ENCODE measurements at places on chromosomes 2 and 18.
A peak's percentile ranks its signal among the peaks of the same experiment; 100 is the strongest.

DNA sequence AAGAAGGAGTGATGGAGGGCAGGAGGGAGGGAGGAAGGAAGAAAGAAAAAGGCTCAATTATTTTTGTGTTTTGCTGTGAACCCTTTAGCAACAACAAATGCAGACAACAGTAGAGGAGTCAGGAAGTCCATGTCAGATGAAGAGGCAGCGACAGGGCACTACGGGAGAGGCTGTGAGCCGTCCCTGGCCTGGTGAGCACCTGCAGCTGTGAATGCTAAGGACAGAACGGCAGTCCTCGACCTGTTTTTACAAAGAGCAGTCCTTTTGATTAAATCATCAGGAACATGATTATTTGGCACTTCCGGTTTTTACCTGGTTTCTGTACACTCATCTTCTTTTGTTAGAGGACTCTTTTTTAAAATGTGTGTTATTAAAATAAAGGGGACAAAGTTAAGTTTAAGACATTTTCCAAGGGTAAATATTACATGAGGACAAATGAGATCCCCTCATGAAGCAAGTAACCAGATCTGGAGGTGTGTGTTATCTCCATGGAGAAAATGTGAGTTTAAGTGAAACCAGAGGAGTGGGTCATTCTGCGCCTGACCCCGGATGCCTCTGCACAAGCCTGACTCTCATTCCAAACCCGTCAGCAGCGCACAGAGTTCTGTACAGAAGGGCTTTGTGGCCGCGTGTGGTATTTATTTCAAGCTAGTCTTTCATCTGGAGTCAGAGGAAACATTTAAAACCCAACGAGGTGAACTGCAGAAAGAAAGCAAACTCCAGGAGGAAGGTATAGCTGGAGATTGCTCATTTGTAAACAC lies 492.5 kb downstream of the SOX11 start:
- DNase-seq: no peak

GRCh38 chr2:191899410-191899809 lies 52.5 kb upstream of the CAVIN2 start:
- no peak for DNase-seq

DNA sequence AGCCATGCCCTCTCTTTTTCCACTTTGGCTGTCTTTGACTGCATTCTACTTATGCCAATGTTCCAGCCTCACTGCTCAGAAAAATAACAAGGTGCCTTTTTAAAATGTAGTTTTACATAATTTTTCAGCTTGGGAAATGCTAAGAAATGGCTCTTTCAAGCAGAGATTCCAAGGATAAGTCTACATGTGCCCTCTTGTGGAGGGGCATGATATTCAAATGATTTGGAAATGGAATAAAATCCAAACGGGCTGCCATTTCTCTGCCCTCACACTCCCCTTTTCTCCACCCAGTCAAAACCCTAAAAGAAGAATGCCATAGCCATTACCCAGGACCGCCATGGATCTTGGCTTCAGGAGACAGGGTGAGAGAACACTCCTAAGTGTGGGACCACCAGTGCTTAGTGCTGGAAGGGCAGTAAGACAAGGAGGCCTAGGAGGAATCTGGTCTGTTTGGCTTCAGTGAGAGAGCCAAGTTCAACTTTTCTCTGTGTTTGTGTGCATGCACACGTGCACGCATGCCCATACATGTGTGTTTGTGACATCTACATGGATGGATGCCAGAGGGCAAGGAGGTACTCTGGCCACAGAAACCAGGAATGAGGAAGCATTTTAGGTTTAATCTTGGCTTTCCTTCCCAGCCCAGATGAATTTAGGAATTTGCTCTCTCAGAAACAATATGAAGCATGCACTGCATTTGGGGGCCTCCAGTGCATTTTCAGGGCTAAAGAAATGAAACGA lies 174.0 kb upstream of the SLC14A2 start:
- no peak for DNase-seq

- DNase-seq: peak; percentile 62
Observed at GRCh38 chr2:48341551-48342133, 188.3 kb upstream of the STON1 start.

DNA sequence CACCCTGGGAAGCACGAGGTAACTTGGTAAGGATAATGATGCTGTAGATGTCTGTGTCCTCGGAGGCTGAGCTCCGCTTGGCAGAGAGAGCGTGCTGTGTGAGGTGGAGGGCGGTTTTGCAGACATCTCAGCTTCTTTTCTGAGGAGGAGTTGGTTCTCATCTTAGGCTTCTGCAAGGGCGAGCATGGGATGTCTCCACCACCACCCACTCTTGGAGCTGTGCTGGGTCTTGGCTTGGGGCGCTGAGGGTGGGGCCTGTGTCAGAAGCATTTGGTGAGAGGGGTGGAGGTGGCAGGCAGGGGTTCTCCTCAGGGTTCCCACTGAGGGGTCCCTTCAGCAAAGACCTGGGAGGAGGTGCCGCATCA lies 9.2 kb downstream of the OXER1 start:
- no peak for DNase-seq

- no peak for DNase-seq
Observed at GRCh38 chr2:8304821-8305766, 376.8 kb upstream of the ID2 start.

DNA sequence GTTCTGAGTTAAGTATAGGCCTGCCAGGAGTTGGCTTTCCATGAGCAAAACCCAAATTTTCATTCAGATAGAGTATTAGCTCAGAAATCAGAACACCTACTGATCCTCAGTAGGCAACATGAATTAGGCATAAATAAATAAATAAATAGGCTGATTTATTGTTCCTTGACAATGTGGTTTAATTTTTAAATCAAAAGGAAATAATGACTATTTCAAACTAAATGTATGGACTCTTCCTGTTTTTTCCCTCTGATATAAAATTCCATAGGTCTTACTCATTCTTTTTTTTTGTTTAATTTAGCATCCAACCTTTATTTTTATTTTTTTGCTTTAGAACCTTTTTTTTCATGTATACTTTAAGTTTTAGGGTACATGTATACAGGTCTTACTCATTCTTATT lies 140.2 kb upstream of the ITGA6 start:
- no peak for DNase-seq

DNA sequence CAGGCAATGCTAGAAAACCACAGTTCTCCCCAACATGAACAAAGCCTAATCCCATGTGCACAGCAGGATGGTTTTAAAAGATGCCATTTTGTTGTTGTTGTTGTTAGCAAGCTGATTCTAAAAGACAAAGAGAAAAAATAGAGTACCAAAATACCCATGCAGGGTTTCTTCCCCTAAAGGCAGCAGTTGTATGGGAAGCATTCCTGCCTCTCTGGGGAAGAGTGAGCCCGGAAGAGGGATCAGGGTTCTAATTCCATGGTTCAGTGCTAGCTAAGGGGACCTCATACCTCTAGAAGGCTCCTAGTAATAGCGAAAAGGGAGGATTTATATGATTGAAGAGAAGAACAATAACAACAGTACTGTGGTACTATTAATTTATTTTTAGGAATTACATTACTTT lies 327.6 kb downstream of the DPP10 start:
- DNase-seq: no peak

GRCh38 chr2:10397297-10397875 lies 50.7 kb downstream of the ODC1 start:
- no peak for DNase-seq

GRCh38 chr2:135485441-135485840 lies 45.6 kb downstream of the ZRANB3 start:
- no peak for DNase-seq
